ENCODE measurements at places on chromosomes 4 and X. TPM values are rescaled to one million over a fixed set of nuclear protein-coding genes. Genes with fewer than 3 reads are reported as not detected.

GRCh38 chr4:130985371-130985770 is 1889.4 kb downstream of the C4orf33 start:
- H3K27me3 ChIP-seq, result no peaks in the 10 kb centered on the region
- no peak overlapping the region for H3K4me3 ChIP-seq
- no peaks in the 10 kb centered on the region for H3K4me1 ChIP-seq
- no peak overlapping the region for H3K27ac ChIP-seq

DNA sequence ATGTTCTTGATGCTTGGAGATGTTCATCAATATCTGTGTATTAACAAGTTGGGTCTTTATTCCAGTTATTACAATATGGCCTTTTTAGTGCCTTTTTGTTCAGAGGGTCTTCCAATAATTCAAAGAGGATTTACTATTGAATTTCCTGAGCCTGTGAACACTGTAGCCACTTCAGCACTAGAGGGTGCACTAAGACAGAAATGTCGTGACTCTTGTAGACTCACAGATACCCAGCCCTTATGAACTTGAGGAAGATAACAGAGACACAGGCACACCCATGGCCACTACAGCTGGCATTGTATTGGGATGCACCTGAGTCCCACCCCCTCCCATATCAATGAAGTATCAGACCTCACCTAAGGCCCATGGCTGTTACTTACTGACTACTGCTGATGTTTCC is 54.4 kb upstream of the ACTRT1 start:
- DNase-seq, result peak; percentile 28
- no peaks in the 10 kb centered on the region for H3K27me3 ChIP-seq
- no peaks in the 10 kb centered on the region for H3K36me3 ChIP-seq
- H3K27ac ChIP-seq, result no peak overlapping the region
- H3K4me3 ChIP-seq, result no peak overlapping the region

DNA sequence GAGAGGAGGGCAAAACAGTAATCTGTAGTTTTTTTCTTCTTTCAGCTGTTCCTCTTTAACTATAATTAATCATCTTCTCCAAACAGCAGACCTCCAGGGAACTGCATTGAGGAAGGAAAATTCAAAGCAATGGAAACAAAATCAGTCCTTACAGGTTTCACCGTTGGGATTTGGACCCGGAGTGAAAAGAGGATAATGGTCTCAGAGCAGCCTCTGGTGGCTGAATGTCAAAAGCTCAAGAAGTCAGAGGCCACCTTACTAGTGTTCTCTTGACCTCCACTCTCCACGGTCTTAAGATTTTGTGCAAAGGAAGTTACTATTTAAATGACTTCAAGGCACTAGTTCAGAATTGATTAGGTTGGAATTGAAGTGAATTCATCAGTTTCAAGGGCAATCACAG is 16.0 kb upstream of the MID1 start:
- peak; percentile 40 for DNase-seq
- no peaks in the 10 kb centered on the region for H3K27me3 ChIP-seq
- no peak overlapping the region for H3K27ac ChIP-seq
- H3K4me1 ChIP-seq, result peaks cover 5% of the 10 kb centered on the region
- no peak overlapping the region for H3K4me3 ChIP-seq
- peaks cover 7% of the 10 kb centered on the region for H3K36me3 ChIP-seq

DNA sequence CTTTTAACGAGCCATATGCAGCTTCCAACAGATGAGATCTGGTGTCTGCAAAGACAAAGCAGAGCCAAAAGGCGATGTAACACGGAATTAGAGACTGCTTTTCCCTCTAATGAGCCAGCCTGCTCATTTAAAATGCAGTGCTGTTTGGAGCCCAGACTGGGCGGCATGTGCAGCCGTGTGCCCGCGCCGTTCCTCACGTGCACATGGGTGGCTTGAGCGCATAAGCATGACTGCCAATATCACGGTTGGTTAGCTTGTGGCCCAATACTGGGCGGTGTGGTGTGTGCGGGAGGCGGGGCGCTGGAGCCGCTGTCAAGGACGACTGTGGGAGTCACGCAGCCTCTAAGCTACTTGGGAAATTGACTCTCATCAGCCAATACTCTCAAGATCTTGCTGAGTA is 87.0 kb upstream of the SCOC start:
- H3K4me1 ChIP-seq, result no peaks in the 10 kb centered on the region
- no peak overlapping the region for H3K27ac ChIP-seq
- no peaks in the 10 kb centered on the region for H3K27me3 ChIP-seq
- no peak for DNase-seq

- H3K36me3 ChIP-seq, result no peaks in the 10 kb centered on the region
- no peaks in the 10 kb centered on the region for H3K27me3 ChIP-seq
- no peak overlapping the region for H3K4me3 ChIP-seq
- no peak for DNase-seq
- no peak overlapping the region for H3K27ac ChIP-seq
These were observed 62.3 kb downstream of the NKX6-1 start for GRCh38 chr4:84436812-84437211.

GRCh38 chrX:70806081-70806480 is 102.4 kb downstream of the TEX11 start:
- no peak for DNase-seq
- H3K4me3 ChIP-seq, result no peak overlapping the region
- no peaks in the 10 kb centered on the region for H3K36me3 ChIP-seq
- no peak overlapping the region for H3K27ac ChIP-seq
- no peaks in the 10 kb centered on the region for H3K4me1 ChIP-seq
- H3K27me3 ChIP-seq, result no peaks in the 10 kb centered on the region

DNA sequence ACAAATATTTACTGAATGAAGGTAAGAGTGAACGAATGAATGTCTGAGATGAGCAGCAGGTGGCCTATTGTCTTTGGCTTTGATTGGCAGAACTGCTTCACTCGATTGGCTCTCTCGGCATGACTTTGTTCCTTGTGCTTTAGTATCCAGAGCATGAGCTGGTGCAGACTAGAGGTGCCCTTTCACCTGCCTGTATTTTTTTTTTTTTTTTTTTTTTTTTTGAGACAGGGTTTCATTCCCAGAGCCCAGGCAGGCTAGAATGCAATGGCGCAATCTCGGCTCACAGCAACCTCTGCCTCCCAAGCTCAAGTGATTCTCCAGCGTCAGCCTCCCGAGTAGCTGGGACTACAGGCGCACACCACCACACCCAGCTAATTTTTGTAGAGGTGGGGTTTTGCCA is 38.9 kb downstream of the SRPX2 start:
- DNase-seq, result no peak
- H3K4me3 ChIP-seq, result no peak overlapping the region
- H3K4me1 ChIP-seq, result no peaks in the 10 kb centered on the region
- no peaks in the 10 kb centered on the region for H3K36me3 ChIP-seq
- no peaks in the 10 kb centered on the region for H3K27me3 ChIP-seq

MAGIX gene
- 1.3 TPM for total RNA-seq

UGT8 gene
- 13.6 TPM for total RNA-seq

NSG1 gene
- 9.3 TPM for total RNA-seq

COL25A1 gene
- 4.6 TPM for total RNA-seq

ANXA5 gene
- 234 TPM for total RNA-seq

F11 gene
- total RNA-seq, result 0.50 TPM

RRH gene
- not detected for total RNA-seq

P2RY8 gene
- total RNA-seq, result not detected
